Umbilical cord (tissue), 2 donors: ENCODE measurements at places on chromosomes 3 and 15. TPM values are rescaled to one million over a fixed set of nuclear protein-coding genes. Genes with fewer than 3 reads are reported as not detected.

- DNase-seq, result peak; percentile 51
These were observed 105.1 kb downstream of the ZMAT3 start for GRCh38 chr3:178966299-178967176.

- no peak for DNase-seq
These were observed 134.3 kb downstream of the POLQ start for GRCh38 chr3:121411523-121411922.

GRCh38 chr3:193149998-193150397 is 91.0 kb upstream of the PLAAT1 start:
- no peak for DNase-seq

- DNase-seq, result no peak
These were observed 2.3 kb upstream of the CCR8 start for GRCh38 chr3:39327053-39327745.

DNA sequence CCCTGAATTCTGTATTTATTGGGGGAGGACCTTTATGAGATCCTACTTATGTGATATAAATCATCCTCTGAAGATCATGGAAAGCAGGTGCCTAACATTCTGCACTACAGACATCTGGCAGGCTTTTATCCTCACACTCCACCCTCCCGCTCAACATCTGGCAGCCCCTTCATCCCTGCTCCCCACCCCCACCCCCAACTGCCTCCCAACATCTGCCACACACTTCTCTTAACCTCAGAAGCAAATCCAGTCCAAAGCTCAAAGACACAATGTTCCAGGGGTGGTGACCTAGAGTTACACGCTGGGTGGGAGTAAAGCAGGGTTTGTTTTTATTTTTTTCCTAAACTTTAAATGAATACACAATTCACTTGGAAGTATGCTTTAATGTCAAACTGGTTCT is 184.5 kb upstream of the ATP11B start:
- peak; percentile 13 for DNase-seq

GRCh38 chr3:157130467-157131251 is 29.3 kb downstream of the CCNL1 start:
- DNase-seq, result peak; percentile 42

DNA sequence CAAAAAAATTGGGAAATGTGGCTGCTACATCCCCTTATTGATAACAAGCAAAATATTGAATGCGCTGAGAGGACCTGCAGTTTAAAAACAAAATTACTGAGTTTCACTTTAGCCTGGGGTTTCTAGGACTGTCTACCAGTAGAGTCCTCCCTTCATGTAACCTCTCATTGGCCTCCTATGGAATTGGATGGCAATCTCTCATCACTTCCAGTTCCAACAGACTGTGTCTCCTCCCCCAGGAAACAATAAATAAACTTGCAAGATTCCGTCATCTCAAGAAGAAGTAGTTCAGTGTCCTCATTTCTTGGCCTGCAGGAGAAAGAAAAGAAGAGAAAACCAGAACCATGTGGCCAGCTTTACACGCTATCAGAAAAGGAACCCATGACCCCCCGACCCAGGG is 123.8 kb downstream of the TLE3 start:
- DNase-seq, result no peak

DNA sequence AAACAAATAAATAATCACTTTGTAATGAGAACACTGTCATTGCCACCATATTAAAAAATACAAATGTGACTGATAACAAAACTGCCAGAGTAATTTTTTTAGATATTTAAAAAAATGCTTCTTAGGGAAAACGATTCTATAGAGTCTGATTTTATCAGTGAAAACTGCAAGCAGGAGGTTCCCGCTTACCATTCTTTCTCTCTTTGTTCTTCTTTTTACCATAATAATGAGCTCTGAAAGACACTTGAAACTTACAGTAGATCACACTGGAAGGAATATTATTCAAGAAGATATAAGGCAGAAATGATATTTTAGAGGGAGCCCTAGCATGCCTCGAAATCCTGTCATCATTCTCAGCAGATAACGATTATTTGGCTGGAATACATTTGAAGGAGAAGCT is 701.3 kb downstream of the ROBO1 start:
- no peak for DNase-seq

- DNase-seq, result no peak
These were observed 3.8 kb upstream of the TIMMDC1 start for GRCh38 chr3:119494597-119494996.

- DNase-seq, result no peak
These were observed 40.2 kb upstream of the IDH2 start for GRCh38 chr15:90142216-90143165.

The IL17RE gene
- total RNA-seq, result 0.72 TPM

The ALDH1L1 gene
- total RNA-seq, result 3.6 TPM

The WDR93 gene
- 1.7 TPM for total RNA-seq

The RAB11A gene
- total RNA-seq, result 54.2 TPM

The TRIM42 gene
- total RNA-seq, result 2.2 TPM

The WDR5B gene
- total RNA-seq, result 6.0 TPM
